ENCODE measurements at places on chromosomes 12 and 14.
A peak's percentile ranks its signal among the peaks of the same experiment; 100 is the strongest.

- no peak for DNase-seq
Measured at GRCh38 chr12:102921240-102921639, 4.2 kb upstream of the PAH start.

- DNase-seq = no peak
Measured at GRCh38 chr12:103556890-103557627, 30.0 kb upstream of the STAB2 start.

- DNase-seq = peak; percentile 87
Measured at GRCh38 chr12:43742106-43742505, 16.5 kb downstream of the PUS7L start.

DNA sequence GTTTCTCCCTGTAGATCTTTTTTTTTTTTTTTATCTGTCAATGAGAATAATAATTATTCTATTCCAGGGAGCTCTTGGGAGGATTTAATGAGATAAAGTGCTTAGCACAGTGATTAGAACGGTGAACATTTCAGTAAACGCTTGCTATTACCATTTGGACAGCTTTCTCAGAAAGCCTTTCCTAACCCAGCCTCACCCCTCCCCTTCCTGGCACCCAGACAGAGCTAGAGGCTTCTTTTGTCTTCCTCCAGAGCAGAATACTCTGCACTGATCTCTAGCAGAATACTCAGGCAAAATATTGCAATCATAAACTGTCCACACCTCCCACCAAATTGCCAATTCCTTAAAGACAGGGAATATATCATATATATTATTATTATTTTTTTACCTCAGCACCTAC, 66.6 kb downstream of the ERGIC2 start:
- DNase-seq = no peak

GRCh38 chr12:131390412-131391334, 320.2 kb upstream of the SFSWAP start:
- no peak for DNase-seq

DNA sequence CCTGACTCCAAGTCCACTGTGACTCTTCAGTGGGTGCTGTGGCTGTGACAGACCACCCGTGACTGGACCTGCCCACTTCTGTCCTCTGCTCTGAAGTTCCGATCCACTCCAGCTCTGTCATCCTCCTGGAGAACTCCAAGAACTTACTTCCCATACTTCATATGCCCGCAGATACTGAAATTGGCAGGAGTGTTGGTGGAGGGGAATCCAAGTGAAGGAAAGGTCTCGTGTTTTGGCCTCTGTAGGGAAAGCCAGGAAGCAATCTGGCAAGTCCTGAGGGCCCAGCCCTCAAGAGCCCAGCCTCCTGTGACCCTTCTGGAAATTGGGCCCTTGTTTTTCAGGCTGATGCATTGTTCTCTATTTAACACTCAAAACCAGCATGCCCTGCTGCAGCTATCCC, 22.4 kb upstream of the FKBP4 start:
- DNase-seq = no peak

DNA sequence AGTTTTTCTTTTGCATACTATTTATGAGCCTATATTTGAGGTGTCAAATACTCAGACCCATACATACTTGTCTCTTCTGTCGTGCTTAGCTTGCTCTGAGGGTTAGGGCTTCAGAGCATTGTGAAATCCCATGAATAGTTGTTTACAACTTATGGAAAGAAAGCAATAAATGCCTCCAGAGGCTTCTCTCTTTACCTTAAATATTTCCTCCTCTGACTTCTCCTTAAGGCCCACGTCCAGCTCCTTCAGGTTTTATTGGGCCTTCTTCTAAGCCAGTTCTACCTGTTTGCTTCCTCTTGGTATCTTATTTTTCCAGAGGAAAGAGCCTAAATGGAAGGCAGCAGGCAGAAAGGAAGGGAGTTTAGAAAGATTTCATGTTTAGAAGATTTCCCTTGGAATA, 218.6 kb downstream of the SPTSSA start:
- DNase-seq = no peak

GRCh38 chr14:68682166-68683103, 110.4 kb downstream of the ZFP36L1 start:
- DNase-seq = peak; percentile 99

DNA sequence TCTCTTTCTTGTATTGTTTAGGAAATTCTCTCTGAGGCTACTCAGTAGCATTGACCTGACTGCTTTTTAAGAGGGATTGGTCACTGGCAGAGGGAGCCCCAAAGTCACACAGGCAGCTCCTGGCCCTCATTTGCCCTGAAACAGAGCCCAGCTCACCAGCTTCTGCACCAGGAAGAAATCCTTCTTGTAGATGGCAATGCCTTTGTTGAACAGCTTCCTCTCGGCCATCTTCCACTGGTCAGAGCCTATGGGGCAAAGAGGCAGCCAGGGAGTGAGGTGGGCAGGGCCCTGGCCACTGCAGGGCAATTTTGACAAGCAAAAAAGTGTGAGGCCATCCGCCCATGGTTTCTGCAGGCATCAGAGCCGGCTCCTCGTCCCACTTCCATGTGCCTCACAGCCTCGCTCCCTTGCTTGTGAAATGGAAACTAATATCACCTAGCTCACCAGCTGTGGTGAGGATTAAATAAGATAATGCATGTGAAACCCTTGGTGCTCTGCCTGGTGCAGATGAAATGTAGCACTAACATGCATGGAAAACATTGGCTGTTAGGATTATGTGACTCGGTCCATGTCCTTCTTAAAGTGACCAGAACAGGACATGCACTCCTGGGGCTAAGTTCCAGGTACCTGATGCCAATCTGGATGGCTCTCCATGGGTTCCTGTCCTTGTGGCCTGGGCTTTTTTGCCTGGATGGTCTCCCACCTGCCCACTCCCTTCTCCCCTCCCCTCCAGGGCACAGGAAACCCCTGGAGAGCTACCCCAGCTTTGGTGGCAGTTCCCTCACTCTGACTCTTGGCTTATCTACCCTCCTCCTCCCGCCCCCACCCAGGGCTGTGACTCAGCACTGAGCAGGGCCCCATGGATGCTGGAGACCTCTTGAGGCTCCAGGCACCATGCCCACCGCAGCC, 11.2 kb upstream of the PNMA1 start:
- peak; percentile 30 for DNase-seq

GRCh38 chr14:70836946-70837345, 27.6 kb upstream of the MAP3K9 start:
- no peak for DNase-seq

- no peak for DNase-seq
Measured at GRCh38 chr12:108989376-108989775, 31.5 kb downstream of the SVOP start.

GRCh38 chr14:101458741-101459550, 102.3 kb upstream of the DIO3 start:
- DNase-seq = no peak

GRCh38 chr14:60178820-60179219, 13.6 kb upstream of the DHRS7 start:
- DNase-seq = no peak

DNA sequence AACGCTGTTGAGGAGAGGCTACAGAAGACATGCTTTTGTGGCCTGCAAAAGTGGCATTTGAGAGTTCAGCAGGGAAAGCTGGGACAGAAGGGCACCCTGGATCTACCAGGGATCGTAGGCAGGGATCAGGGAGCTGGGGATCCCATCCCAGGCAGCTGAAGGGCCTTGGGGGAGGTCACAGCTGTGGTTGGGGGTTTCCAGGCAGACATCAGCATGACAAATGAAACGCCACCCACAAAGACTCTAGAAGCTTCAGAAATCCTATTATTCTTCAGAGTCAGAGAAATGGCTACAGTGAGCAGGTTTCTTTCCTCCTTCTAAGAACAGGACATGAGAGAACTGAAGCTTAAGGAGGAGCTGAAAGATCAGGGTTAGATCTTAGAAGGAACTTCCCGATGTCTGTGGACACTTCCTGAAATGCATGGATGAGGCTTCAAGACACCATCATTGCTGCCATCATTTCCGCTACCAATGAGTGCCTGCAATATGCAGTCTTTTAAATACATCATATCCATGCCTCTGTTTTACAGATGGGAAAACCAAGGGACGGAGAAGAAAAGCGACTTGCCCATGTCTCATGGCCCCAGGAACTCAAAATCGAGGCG, 104.3 kb downstream of the RBM19 start:
- peak; percentile 12 for DNase-seq

- no peak for DNase-seq
Measured at GRCh38 chr12:8960176-8960575, 10.7 kb upstream of the M6PR start.

GRCh38 chr12:48613321-48613720, 43.5 kb upstream of the LALBA start:
- DNase-seq = no peak

DNA sequence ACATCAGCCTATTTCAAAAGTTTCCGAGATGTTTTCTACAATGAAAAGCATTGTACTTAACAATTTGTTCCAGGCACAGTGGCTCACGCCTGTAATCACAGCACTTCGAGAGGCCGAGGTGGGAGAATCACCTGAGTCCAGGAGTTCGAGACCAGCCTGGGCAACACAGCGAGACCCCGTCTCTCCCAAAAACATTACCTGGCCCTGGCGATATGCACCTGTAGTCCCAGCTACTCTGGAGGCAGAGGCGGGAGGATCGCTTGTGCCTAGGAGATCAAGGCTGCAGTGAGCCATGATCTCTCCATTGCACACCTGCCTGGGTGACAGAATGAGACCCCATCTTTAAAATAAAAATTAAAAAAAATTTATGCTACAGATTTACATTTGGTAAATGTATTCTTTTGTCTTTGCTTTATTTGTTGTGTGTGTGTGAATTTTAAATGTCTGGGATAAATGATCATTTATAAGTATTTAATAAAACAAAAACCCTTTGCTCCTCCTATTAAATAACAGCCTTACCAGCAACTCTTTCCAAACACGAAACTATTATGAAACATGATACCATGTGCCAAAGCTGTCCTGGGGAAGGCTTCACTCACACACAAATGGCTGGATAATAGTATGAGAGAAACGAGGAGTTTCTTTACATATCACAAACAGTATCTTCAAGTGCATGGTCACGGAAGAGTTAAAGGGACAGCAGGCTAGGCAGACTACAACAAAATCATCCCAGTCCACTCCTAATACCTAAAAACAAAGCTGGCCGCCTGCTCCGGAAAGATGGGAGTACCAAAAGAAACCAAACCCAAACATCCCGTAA, 1.1 kb downstream of the ATXN3 start:
- no peak for DNase-seq

GRCh38 chr14:30656190-30656632, 34.1 kb downstream of the SCFD1 start:
- peak; percentile 16 for DNase-seq

DNA sequence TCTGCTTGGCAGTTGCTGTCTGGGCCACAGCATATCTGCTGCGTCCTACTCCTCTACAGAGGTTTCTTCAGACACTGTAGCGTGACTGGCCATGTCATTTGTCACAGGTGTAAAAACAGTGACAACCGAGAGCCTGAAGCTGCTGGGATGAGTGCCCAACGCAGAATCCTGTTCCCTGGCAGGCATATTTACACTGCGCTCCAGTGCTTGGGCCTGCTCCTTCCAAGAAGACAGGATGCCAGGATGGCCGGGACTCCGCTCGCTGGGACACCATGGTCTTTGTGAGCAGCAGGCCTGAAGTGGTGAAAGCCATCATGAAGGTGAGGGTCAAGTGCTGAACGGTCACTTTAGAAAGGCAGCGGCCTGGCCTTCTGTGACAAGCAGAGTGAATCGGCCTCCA, 171.4 kb downstream of the EMP1 start:
- DNase-seq = no peak

GRCh38 chr14:104464907-104465306, 114.7 kb upstream of the C14orf180 start:
- no peak for DNase-seq

DNA sequence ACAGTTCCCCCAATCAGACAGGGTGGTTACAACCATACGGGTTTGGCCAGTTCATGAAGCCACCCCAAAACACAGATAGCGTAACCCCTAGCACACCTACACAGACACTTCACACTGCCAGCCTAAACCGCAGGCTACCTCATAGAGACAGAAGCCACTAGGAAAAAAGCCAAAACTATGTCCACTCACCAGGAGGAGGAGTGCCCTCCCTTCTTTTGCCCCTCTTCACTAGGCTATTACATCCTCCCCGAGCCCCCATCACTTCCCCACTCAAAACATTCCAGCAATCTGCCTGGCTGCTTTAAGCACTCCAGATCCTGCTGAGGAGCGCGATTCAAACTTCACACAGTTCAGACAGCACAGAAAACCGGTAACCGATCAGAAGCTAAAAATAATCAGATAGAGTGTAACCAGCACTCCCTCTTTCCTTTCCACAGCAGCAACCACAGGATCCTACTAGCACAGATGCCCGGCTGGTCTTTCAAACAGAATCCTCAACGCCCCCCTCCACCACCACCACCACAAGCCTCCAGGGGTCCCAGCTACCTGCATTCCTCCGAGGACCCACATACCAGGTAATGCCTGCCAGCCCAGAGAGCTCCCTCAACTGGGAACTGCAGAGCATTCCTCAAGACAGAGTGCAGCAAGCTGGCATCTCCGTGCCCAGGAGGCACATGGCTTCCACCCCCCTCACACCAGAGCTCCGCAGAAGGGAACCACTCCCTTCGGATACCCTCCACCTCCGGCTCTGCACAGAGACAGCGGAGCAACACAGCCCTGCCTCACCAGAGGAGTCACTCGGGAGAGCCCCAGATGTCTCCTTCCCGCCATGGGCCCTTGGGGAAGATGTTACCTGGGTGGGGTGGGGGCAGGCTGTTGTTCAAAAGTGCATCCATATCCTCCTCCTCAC, 1.5 kb downstream of the CHD4 start:
- DNase-seq = peak; percentile 30

DNA sequence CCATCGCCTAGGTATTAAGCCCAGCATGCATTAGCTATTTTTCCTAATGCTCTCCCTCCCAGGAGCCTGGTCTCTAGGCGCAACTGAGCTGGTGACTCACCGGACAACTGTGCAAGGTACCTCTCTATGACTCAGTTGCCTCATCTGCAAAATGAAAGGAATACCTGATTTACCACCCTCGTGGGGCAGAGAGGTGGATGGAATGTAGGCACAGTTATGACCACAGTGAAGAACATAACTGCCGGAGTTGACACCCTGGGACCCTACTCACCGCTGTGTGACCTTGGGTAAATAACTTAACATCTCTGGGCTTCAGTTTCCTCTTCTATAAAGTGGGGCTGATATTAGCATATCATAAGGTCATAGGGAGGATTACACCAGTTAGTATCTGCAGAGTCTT, 22.6 kb downstream of the BCL11B start:
- DNase-seq = no peak

DNA sequence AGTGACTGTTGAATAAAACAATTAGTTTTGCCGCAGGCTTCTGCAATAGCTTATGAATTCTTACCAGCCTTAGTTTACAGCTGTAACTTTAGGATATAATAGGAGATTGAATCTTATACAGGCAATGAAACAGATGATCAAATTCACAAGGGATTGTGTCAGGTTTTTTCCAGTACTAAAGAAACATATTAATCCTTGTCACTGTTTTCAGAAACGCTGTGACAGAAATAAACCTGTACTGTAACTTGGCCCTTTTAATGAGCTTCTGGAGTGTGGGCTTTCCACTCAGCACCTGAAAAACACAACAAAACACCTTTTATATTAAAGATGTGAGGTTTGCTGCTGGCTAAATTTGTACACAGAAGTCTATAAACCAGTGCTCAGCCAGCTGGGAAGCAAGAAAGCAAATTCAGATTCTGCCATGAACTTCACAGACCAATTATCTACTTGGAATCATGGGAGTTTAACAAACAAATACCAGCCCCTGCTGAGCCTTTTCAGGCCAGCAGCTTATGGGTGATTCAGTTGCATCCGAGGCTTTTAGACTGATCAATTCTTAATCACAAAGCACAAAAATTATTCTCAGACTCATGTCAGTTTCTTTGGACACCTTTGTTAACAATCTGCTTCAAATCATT, 109.5 kb downstream of the FOXG1 start:
- DNase-seq = no peak

- no peak for DNase-seq
Measured at GRCh38 chr14:77979171-77979570, 179.3 kb downstream of the ADCK1 start.

- no peak for DNase-seq
Measured at GRCh38 chr12:124888260-124888659, 24.6 kb upstream of the SCARB1 start.

Data from fibroblast of upper back skin (primary cell).